Stimulated activated CD4-positive, alpha-beta T cell treated with anti-CD3 and anti-CD28 coated beads, Interleukin-1b, Interleukin-23, amount 100 ng/mL, for 4 hours (primary cell): ENCODE measurements at places on chromosomes 6 and 20.

GRCh38 chr6:129889580-129889979 is 28.5 kb upstream of the TMEM244 start:
- no peak for DNase-seq

- no peak for DNase-seq
These were observed 369.4 kb upstream of the HS3ST5 start for GRCh38 chr6:114712129-114712662.

- no peak for DNase-seq
These were observed 209.1 kb upstream of the CDYL start for GRCh38 chr6:4567141-4567540.

DNA sequence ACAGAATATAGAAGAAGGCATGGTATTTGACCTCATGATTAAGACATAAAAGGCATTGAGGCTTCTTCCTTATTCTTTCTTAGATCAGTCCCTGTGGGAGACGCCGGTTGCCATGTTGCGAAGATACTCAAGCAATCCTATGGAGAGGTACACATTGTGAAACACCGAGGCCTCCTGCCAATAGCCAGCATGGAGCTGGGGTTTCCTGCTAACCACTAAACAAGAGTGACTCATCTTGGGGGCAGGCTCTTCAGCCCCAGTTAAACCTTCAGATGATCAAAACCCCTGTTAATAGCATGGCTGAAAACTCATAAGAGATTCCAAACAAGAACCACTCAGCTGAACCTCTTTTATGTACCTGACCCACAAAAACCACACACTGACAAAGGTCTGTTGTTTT is 478.8 kb downstream of the CD83 start:
- DNase-seq, result no peak

GRCh38 chr6:3260772-3261517 is 2.2 kb downstream of the PSMG4 start:
- no peak for DNase-seq

GRCh38 chr6:136532030-136532429 is 18.2 kb downstream of the MAP7 start:
- DNase-seq, result no peak

GRCh38 chr20:17533396-17533795 is 2.2 kb upstream of the BFSP1 start:
- no peak for DNase-seq

DNA sequence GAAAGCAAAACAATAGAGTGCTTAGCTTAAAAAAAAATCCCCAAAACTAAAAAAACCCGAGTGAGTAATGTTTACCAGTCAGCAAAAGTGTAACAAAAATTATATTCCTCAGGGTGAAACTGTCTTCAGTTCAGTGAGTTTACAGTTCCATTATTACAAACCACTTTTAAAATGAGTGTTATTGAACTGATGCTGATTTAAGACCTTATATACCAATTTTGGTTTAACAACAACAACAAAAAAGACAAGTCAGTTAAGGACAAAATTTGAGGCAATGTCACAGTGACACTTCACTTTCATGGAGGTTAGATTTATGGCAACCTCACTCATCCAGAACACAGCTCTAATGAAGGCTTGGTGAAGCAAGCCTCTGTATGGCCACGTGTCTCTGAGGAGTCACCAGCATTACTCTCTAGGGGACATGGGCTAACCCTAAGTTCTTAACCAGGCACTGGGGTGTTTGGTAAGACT is 630.8 kb downstream of the PHF3 start:
- no peak for DNase-seq

GRCh38 chr6:38323216-38323615 is 316.5 kb downstream of the BTBD9 start:
- no peak for DNase-seq

DNA sequence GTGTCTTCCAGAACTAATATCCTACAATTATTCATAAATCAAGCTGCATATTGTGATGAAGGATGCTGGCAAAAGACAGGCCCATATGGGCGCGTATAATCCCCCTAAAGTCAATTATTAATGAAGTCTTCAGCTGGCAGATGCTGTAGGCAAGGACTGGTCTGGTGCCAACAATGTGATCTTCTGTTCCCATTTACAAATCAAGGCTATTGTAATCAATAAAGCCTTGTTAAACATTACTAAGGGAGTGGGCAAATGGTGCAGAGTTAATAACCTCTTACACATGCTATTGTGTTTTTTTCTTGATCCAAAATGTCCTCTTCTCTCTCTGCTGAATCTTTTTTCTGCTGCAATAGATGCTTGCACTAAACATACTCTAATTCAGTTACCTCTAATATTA is 119.0 kb downstream of the ALDH8A1 start:
- no peak for DNase-seq

- DNase-seq, result no peak
These were observed 1.1 kb downstream of the SYNJ2 start for GRCh38 chr6:157982563-157983405.

- no peak for DNase-seq
These were observed 26.1 kb upstream of the NEDD9 start for GRCh38 chr6:11258260-11259237.
